GM23338 (cell line): ENCODE measurements at places on chromosomes 3 and 15. TPM values are rescaled to one million over a fixed set of nuclear protein-coding genes. Genes with fewer than 3 reads are reported as not detected.
A peak's percentile ranks its signal among the peaks of the same experiment; 100 is the strongest.

Gene FBXO40
- 0.03 and 0.23 TPM in 2 replicates for total RNA-seq

DNA sequence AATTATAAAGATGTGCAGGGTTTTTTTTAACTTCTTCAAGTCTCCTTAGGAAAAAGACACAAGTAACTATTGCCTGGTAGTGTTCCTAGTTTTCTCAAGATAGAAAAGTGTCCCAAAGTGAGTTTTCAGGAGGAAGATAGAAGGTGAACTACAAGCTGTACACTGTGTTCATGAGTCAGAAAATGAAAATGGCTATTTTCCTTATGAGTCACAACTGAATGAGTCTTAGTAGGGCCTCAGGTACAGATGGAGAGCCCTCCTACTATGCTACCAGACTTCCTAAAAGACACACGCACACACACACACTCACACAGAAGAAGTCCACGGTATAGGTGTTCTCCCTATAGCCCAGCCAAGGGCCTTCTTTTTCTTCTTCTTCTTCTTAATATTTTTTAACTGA is 3.1 kb downstream of the MYO1E start:
- no peak overlapping the region for H3K4me3 ChIP-seq
- no peak for DNase-seq
- H3K27me3 ChIP-seq = peaks cover 11% of the 10 kb centered on the region
- peaks cover 23% of the 10 kb centered on the region for H3K4me1 ChIP-seq
- H3K27ac ChIP-seq = no peak overlapping the region

DNA sequence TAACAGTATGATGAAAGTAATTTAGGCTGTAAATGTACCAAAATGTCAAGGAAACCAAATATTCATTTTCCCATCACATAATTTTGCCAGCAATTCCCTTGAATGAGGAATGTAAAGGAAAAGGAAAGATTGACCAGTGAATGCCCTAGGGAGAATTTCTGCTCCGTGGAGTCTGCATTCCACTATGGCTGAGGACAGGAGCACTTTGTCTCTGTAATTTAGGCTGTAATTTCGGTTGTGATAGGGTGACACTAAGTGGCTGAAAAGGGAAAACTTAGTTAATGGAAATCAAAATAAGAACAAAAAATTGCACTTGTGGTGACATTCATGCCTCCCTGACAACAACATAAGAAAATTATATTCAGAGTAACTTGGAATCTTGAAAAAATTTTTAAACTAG is 8.3 kb upstream of the TMEM207 start:
- H3K4me1 ChIP-seq = no peaks in the 10 kb centered on the region
- H3K36me3 ChIP-seq = no peaks in the 10 kb centered on the region
- peak; percentile 45 for DNase-seq
- no peaks in the 10 kb centered on the region for H3K27me3 ChIP-seq
- no peak overlapping the region for H3K27ac ChIP-seq

- peaks cover 19% of the 10 kb centered on the region for H3K4me1 ChIP-seq
- no peak overlapping the region for H3K27ac ChIP-seq
- no peak overlapping the region for H3K4me3 ChIP-seq
Measured at GRCh38 chr15:85493260-85493659, 112.9 kb downstream of the AKAP13 start.

GRCh38 chr3:3086239-3086638 is 23.9 kb downstream of the IL5RA start:
- no peak overlapping the region for H3K27ac ChIP-seq
- no peaks in the 10 kb centered on the region for H3K27me3 ChIP-seq
- peaks cover 19% of the 10 kb centered on the region for H3K4me1 ChIP-seq
- DNase-seq = no peak

DNA sequence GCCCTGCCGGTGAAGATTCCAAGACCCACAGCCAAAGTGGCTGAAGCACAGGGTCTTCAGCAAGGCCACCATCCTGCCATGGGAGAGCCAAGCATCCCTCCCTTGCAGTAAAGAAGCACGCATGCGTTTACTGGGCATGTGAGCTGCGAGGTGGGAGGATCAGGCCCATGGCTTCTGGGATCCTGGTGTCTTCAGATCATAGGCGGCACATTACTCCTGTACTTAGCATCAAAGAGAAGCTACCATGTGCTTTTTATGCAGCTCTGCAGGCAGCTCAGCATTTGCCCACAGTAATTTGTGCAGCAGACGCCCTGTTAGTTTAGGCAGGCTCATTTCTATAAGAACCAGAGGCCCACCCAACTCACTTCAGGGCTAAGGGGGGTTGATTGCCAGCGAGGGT is 45.7 kb downstream of the IDH2 start:
- H3K27me3 ChIP-seq = no peaks in the 10 kb centered on the region
- no peak for DNase-seq
- no peaks in the 10 kb centered on the region for H3K36me3 ChIP-seq
- H3K27ac ChIP-seq = no peak overlapping the region
- peaks cover 17% of the 10 kb centered on the region for H3K4me1 ChIP-seq
- no peak overlapping the region for H3K4me3 ChIP-seq
